GM04503 (cell line): ENCODE measurements at places on chromosomes 11 and 22.

DNA sequence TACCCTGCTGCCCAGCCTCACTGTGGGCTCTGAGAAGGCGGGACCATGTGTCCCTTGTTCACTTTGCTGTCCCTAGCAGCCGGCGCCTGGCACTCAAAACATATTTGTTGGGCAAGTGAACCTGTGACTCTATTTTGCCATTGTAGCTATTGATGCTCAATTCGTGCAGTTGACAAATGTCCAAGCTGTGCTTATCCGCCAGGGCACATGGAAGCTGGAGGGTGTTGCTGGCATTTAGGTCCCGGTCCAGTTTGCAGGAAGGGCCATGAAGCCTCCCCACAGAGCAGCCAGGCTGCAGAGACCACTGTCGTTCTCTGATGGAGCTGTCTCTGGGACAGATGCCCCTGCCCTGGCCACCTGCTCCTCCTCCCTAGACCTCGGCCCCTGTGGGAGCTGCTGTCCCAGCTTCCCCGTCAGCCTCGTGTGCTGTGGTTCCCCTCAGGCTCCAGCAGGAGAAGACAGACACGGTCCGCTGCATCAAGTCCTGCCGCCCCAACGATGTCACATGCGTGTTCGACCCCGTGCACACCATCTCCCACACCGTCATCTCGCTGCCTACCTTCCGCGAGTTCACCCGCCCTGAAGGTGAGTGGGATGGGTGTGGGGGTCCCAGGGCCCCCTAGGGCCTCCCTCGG lies 71.5 kb downstream of the FBLN1 start:
- no peak for DNase-seq

- DNase-seq = no peak
Measured at GRCh38 chr22:17260950-17261349, 41.7 kb upstream of the ADA2 start.

GRCh38 chr11:36009473-36009872 lies 65.6 kb downstream of the LDLRAD3 start:
- no peak for DNase-seq

DNA sequence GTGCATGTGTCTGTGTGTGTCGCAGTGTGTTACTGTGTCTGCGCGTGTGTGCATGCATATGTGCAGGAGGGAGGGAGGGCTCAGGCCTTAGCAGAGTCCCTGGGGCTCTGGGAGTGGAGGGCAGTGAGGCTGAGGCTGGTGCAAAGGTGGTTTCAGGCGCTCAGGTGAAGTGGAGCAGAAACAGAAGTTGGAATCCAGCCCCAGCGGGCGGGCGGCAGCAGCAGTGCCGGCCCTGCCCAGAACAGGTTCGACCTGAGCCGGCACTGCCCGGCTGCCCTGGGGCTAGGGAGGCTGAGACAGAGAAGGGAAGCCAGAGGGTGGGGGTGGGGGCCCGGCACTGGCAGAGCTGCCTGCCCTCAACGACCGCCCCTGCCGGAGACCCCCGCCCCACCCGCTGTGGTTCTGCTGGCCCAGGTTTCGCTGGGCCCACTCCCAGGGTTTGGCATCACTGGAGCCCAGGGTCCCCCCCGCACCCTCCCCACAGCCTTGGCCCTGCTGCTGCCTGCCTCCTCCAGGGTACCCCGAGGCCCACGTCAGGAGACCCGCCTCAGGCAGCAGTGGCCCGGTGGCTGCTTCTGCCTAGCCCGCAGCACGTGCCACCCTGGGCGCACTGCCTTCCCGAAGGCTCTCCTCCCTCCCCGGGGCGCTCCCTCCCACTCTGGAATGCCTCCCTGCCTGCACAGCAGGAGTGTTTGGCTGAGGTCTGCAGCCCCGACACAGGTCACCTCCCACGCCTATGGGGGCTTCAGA lies 13.3 kb downstream of the ASCL2 start:
- no peak for DNase-seq

- no peak for DNase-seq
Measured at GRCh38 chr11:109425554-109425953, 3.6 kb downstream of the C11orf87 start.

DNA sequence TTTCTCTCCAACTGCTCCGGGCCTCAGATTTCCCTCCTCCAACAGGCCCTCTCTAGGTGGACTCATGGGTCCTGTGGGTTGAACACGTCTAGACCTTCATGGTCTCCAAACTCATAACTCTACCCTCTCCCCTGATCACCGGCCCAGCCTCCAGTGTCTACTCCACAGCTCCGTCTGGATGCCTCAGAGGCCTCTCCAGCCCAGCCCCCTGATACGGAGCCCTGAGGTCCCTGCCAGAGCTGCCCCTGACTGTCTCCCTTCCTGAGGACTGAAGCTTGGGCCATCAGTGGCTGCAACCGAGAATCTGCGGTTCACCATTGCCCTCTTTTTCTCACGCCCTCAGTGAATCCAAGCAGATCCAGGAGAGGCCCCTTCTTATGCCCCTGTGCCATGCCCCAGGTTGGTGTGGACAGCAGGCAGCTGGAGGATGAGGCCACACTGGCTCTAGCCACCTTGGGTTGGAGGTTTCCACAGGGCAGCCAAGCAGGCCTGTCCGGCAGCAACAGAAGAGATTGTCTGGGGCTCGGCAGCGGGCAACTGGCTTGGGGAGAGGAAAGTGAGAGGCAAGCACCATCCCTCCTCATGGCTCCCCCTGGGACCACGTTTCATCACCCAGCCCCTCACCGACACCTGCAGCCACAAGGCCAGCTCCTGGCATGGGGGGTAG lies 104.6 kb upstream of the FGF3 start:
- DNase-seq = no peak

DNA sequence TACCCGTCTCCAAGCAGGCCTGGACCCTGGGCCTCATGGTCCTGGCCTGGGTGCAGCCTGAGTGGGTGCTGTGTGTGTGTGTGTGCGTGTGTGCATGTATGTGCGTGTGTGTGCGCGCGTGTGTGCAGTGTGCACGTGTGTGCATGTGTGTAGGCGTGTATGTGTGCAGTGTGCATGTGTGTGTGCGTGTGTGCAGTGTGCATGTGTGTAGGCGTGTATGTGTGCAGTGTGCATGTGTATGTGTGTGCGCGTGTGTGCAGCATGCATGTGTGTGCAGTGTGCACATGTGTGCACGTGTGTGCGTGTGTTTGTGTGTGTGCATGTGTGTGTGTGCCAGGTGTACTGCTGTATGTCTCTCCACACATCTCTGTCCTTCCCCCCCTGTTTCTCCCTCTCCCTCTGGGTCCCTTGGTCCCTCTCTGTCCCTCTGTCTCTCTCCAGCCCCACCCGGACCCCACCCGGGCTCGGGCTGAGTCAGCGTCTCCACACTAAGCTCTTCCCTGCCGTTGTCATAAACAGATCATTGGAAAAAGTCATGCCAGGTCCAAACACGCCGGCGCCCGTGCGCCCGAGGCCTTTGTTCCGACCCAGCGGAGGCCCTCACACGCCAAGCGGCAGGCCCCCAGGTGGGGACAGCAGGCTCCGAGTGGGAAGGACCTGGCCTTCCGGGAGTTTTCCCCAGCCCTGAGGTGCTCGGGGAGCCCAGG lies 34.0 kb downstream of the WNT7B start:
- no peak for DNase-seq

DNA sequence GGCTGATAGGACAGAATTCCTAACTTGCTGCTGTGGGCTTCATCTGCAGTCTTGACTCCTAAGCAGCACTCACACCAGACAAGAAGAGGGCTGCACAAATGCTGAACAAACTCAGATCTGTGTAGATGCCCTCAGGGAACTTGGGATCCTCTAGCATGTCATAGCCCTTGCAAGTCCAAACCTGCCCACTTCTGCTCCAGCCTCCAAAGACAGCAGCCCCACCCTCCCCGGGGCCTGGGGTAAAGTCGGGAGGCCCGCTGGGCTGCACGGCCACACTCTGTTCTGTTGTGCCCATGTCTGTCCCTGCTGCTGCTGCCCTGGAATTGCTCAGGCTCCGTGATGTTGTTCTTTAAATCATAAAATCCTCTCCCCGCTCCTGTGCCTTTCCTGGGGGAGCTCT lies 28.3 kb downstream of the DRD2 start:
- DNase-seq = no peak

- DNase-seq = no peak
Measured at GRCh38 chr22:26139310-26139709, 30.0 kb upstream of the SEZ6L start.

DNA sequence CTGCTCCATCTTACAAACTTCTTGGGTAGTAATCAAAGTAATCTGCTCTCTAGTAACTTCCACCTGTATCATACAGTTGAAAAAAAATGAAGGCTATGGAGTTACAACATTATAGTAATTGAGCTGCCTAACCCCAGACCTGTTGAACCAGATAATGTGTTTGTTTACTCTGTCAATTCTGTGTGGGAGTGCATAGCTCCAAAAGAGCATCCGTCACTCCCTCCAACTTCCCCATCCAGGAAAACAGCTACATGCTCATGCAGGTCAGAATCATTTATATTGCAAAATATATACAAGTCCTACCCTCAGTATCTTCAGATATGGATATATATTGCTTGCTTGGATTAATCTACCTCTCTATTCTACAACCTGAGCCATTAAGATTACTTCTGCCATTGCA lies 244.0 kb upstream of the ANO5 start:
- no peak for DNase-seq

- DNase-seq = no peak
Measured at GRCh38 chr11:124788521-124788920, 11.7 kb downstream of the MSANTD2 start.

- no peak for DNase-seq
Measured at GRCh38 chr11:117519590-117519989, 191.9 kb downstream of the CEP164 start.

- no peak for DNase-seq
Measured at GRCh38 chr11:108663154-108663877, 1.6 kb upstream of the DDX10 start.

DNA sequence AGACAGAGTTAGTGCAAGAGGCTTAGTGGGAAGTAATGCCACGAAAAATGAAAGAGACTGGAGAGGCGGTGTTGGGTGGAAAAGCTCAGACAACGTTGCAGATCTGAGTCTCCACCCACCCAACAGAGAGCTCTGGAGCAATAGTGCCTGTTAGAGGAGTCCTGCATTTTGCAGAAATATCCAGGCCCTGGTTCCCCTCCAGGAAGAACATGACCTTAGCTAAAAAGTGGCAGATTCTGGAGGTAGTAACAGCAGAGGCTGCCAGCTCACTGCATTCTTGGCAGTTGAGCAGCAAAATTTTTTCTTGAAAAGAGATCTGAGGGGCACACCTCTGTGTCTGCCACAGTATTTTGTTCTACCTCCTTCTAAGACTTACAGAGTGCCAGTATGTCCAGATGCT lies 27.7 kb upstream of the BIRC3 start:
- no peak for DNase-seq

DNA sequence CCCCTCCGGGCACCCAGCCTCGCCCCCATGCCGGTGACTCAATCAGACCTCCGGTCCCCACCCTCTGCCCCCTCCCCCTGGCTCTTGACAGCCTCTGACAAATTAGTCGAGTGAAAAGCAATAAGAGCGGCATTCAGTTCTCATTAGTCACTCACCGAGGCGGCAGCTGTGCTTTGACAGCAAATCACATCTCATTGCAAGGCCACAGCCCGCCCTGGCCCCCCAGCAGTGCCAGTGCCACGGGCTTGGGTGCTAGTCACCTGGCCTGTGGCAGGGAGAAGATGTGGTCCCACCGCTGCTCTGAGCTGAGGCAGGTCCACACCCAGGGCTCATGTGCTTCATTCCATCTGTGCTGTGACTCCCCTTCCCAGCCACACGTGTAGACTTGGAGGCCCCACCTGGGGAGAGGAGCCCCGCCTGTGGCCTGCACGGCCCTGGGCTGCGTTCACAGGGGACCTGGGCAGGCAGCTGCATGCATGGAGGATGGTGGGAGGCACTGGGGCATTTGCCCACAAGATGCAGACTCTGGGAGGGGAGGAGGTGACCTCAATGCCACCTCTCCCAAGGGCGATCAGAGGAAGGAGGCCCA lies 7.4 kb upstream of the TH start:
- no peak for DNase-seq

DNA sequence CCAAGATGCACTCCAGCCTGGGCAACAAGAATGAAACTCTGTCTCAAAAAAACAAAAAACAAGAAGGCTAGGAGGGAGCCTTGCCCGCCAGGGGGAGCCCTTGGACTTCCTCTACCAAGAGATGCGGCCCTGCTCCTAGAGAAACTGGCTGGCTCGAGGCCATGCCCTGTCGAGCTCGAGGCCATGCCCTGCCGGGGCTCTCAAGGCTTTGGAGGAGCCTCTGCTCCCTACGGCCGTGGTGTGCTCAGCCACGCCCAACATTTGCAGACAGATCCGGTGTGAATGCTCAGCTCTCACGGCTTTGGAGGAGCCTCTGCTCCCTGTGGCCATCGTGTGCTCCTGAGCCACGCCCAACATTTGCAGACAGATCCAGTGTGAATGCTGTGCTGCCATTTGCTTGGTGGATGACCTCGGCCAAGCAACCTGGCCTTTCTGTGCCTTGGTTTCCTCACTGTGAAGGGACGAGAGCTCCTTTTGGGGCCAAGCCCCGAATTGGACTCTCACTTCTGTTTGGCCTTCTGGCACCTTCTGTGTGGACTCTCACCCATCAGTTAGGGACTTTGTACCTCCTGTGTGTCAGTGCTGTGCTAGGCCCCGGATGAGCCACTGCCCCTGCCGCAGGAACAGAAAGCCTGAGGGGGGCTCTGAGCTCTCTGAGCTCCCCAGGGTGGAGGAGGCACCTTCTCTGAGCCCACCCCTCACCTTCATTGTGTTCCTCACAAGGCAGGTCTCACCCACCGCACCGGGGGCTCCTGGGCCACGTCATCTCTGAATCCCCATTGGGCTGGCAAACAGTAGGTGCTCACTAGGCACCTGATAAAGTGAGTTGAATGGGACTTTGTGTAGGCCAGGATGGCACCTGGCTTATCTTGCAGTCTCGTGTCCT lies 14.1 kb downstream of the C11orf24 start:
- no peak for DNase-seq

DNA sequence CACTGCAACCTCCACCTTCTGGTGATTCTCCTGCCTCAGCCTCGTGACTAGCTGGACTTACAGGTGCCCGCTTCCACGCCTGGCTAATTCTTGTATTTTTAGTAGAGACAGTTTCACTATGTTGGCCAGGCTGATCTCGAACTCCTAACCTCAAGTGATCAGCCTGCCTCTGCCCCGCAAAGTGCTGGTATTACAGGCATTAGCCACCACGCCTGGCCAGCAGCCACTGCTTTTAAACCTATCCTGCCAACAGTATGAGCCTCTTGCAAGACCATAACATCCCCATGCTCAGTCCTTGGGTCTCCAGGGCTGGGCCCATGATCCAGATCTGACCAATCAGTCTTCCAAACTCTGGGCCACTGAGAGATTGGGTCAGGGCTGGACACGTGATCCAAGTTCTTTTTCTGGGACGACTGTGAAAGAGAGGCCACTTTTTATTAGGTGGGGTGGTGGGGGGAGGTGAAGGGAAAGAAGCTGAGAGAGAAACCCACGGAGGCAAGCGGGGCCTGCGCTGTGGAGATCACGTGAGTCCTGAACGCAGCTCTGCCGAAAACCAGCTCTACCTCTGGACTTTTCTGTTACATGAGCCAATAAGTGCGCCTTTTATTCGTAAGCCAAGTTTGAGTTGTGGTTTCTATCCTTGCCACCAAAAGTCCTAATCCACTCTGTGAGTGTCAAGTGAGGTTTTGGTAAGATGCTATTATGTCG lies 17.9 kb downstream of the ASPHD2 start:
- DNase-seq = no peak
